ENCODE measurements at places on chromosomes 2 and 18.

- DNase-seq, result no peak
Observed at GRCh38 chr18:9233771-9234440, 97.3 kb downstream of the ANKRD12 start.

DNA sequence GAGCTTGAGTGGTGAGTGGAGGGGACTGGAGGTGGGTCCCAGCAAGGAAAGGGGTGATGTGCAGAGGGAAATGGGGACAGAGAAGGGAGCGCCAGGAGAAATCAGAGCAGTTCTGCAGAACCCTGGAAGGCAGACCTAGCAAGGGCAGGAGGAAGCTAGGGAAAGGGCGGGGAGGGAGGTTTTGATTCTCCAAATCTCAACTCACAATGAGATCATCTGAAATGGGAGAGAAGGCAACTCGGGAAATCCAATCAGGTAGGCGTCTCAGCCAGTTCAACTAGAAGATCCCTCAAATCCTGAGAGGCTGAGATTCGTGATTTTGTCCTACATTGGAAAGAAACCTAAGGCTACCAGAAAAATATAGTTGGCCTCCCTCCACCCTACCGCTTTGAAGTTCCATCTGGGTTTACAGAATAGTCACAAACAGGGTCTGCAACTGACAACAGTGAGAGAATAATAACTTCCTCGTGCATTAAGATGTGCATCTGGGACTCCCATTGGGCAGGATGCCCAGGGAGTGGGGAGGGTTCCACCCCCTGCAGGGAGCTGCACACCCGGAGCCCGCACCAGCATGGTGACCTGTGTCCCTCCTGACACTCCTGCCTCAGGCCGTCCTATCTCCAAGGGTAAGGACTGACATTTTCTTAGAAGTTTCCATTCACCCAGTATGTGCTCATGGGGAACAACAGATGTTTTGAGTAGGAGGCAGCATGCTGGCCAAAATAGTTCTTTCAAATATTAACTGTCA lies 113.3 kb upstream of the ODC1 start:
- DNase-seq, result peak; percentile 8

DNA sequence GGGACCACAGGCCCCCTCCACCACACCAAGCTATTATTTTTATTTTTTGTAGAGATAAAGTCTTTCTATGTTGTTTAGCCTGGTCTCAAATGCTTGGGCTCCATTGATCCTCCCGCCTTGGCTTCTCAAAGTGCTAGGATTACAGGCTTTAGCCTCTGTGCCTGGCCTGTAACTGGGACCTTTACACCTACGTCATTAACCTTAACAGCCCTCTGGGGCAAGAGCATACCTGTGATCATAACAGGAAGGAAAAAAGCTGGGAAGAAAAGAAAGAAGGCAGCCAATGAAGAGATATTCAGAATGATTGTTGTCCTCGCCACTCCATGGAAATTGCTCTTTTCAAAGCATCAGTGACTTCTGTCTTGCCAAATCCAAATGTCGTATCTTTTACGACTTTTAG lies 338.2 kb downstream of the LRRTM1 start:
- DNase-seq, result no peak

DNA sequence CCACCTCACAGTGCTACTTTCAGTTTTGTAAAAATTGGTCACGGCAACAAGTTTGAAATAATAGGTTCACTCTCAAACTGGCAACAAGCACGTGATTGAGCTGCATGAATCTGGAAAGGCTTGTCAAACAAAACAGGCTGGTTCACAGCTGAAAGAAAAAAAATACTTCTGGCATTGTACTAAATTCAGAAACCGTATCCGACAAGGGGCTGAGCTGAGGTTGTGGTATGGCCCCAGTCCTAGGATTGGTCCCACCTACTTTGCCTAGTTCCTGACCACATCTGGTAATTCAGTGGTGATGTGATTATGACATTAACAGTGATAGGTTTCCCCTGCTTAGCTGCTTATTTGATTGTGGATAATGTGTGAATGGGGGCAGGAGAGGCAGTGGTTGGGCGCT lies 326.5 kb upstream of the THUMPD2 start:
- no peak for DNase-seq

GRCh38 chr18:46053368-46054095 lies 18.5 kb downstream of the PSTPIP2 start:
- no peak for DNase-seq

DNA sequence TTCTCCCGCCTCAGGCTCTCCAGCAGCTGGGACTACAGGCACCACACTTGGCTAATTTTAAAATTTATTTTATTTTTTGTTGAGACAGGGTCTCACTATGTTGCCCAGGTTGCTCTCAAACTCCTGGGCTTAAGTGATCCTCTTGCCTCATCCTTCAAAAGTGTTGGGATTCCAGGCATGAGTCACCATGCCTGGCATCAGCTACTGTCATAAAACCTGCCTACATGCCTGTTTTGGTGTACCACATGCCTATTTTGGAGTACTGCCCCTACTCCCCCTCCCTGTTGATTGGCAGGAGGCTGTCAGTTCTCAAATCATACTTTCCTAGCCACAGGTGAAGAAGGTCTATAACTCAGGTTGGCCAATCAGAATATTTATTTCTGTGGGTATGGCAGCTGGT lies 64.0 kb downstream of the CHST9 start:
- DNase-seq, result no peak

GRCh38 chr2:42764901-42765300 lies 966 bp upstream of the OXER1 start:
- DNase-seq, result no peak

DNA sequence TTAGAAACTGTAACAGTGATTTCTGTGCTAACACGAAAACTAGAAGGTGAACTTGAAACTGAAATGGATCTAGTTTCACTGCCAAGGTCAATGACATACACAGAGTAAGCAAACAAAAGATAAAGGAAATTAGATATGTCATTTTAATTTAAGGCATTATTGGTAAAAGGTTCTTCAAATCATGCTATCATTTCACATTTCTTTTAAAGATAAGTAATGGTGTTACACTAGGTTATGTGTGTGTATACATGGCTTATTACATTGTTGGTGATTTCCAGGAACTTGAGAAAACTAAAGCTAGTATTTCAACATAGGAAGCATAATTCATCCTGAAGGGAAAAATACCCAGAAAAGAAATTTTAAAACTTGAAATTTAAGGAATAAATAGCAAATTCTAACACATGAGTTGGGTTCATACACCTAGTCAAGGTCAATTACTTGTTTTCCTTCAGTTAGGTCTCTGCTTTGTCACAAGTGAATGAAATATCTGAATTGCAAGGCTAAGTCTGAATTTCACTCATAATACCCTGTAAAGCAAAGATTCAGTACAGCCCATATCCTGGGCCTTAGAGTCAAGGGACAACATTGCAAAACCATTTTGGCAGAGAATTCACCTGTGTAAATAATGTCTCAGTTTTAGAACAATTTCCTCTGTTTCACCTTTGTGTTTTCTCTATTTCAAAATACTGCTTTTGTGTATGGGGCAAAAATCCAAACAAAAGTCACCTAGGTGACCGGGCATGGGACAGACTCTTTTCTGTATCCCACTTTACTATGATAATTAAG lies 141.6 kb downstream of the SRBD1 start:
- DNase-seq, result no peak

- no peak for DNase-seq
Observed at GRCh38 chr18:76408480-76409067, 86.5 kb downstream of the ZNF516 start.

- DNase-seq, result no peak
Observed at GRCh38 chr2:30218814-30219213, 12.5 kb upstream of the LBH start.

DNA sequence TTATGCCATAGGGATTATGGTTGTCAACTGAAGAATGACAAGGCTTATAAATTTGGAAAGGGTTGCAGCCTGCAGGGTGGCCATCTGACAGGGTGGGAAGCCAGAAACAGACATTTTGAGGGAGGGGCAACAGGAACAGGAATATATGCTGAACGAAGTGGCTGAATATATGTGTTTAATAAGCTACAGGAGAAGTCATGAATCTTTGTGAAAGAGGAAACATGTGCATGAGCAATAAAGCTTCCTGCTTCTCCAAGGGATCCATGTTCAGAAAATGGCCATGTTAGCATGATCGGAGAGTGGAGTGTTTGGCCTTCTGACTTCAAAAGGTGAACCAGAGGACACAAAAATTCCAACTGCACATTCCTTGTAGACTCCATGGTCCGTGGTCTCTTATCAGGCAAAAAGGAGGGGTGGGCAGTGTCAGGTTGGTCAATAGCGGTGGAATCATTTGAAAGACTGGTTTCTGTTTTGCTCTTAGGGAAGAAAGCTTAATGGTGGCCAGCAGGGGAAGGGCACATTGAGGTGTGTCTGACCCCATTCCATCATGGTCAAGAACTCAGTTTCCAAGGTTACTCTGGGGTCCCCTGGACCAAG lies 144.1 kb downstream of the SOCS6 start:
- no peak for DNase-seq

- no peak for DNase-seq
Observed at GRCh38 chr2:226524381-226524843, 275.2 kb downstream of the IRS1 start.

DNA sequence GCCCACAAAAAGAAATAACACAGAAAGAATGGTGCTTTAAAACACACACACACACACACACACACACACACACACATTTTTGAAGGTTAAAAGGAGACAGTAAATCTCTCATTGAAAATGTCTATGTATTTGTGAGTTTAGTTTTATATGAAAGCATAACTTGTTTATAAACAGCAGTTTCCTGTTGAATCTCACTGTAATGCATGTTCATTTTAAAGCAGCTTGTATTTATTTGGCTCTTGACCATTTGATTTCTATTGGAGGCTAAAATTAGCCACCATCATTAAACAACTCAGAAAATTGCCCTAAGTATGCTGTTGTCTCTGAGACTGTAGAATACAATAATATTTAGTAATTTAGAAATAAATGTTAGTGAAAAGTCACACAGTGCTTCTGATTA lies 95.0 kb downstream of the TMEM185B start:
- DNase-seq, result no peak

DNA sequence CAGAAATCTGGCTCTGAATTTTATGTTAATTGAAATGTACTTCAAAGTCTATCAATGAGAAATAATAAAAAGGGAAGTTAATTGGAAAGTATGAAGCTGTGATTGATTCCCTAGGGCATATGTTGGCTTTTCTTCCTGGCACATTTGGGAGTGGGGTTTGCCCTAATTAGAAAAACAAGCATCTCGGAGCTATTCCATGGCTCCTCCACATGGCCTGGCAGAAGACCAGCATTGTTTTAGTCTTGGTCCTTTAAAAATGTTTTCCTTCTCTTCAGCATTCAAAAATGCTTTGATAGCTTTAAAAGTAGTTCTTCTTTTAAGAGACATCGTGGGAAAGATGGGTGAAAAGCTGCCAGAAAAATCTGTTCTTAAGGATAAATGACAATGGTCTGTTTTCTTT lies 445.5 kb upstream of the PKDCC start:
- no peak for DNase-seq

DNA sequence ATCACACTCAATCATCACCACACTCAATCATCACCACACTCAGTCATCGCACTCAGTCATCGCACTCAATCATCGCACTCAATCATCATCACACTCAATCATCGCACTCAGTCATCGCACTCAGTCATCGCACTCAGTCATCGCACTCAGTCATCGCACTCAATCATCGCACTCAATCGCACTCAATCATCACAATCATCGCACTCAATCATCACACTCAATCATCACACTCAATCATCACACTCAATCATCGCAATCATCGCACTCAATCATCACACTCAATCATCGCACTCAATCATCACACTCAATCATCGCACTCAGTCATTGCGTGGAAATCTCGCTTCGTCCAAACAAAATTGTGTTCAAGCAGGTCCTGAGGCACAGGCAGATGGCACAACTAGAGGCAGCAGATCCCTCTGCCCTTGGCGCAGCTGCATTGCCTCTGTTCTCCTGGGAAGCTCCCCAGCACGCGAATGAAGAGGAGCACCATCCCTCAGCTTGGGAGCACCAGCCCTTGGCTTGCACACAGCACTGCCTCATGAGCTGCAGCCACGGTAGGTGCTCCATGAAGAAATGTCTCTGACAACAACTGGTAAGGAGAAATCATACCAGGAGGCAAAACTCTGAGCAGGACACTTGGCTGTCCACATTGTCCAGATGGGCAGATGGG lies 108.1 kb downstream of the EIPR1 start:
- no peak for DNase-seq

GRCh38 chr2:46796843-46797625 lies 118.6 kb downstream of the MCFD2 start:
- no peak for DNase-seq

DNA sequence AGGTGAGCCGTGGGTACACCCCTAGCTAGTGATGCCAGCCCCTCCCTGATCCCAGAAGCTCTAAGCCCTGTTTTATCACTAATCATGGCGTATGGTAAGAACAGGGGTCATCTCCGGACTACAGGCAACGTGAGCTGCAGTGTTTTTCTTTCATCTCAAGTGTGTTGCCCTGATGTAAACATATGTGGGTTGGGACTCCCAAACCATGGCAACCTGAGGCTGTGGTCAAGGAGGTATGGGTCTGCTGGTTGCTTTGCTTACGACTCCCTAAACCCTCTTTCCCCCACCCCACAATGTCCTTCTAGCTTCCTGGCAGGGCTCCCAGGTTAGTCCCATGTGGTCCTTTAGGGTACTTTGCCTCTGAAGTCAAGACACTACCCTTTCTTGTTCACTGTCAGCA lies 53.6 kb upstream of the AFF3 start:
- no peak for DNase-seq

DNA sequence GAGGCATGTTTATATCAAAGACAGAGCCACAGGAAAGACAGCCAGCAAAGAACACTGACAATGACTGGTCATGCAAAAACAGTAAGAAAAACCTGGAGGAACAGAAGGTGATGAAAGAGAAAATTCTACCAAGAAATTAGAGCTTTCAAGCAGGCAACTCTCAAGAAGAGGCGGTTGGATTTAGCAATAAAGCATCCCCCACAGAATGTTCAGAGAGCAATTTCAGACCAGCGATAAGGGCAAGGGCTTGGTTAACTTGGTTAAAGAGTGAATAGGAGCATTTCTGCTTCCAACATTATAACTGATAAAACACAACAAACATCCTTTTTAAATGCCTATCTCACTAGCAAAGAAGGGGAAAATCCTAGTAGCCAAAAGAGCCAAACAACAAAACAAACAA lies 68.0 kb upstream of the NCKAP5 start:
- DNase-seq, result no peak

GRCh38 chr18:73750052-73750451 lies 397.6 kb downstream of the FBXO15 start:
- DNase-seq, result no peak

GRCh38 chr18:52963481-52963880 lies 623.5 kb downstream of the DCC start:
- DNase-seq, result no peak

GRCh38 chr2:144097440-144098225 lies 422.3 kb downstream of the ZEB2 start:
- no peak for DNase-seq

- no peak for DNase-seq
Observed at GRCh38 chr18:10045296-10045891, 131.6 kb downstream of the VAPA start.
